ENCODE measurements at places on chromosomes 3 and 15.

GRCh38 chr3:151262871-151263525 is 15.3 kb downstream of the P2RY14 start:
- DNase-seq = no peak

- DNase-seq = no peak
These were observed 227.6 kb downstream of the MFSD1 start for GRCh38 chr3:159029306-159030026.

DNA sequence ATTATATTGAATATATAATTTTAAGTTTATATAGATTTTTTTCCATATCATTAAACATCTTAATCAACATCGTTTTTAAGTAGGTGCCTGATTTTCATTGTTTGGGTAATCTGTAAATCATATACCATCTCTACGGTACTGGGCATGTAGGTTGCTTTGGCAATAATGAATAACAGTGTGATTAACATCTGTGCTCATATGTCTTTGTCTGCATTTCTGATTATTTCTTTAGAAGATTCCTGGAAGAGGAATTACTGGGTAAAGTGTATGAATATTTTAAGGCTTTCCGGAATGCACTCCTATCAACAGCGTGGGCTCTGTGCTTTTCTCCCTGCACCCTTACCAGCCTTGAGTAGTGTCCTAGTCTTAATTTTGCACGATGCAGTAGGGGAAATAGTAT is 119.8 kb upstream of the LIPC start:
- DNase-seq = no peak

- peak; percentile 37 for DNase-seq
These were observed 2.8 kb downstream of the ADAMTS17 start for GRCh38 chr15:100338971-100339444.

- peak; percentile 77 for DNase-seq
These were observed 104.7 kb downstream of the OSBPL10 start for GRCh38 chr3:31876331-31876730.

DNA sequence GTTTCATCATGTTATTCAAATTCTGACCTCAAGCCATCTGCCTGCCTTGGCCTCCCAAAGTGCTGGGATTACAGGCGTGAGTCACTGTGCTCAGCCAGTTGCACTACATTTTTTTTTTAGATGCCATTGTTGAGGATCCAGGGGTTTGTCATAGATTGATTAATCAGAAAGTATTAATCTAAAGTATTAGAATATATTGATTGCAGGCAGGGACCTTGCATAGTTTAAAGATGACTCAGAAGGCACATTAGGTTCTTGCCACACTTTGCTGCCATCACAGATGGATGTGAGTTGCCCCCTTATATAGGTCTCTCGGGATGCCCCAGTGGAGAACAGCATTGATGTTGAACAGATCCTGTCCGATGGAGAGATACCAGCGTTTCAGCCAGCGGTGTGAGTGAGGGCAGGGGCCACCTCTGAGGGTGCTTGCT is 41.1 kb downstream of the IGF1R start:
- DNase-seq = no peak
